Activated CD4-positive, CD25-positive, alpha-beta regulatory T cell (primary cell): ENCODE measurements at places on chromosomes 5 and 9.

DNA sequence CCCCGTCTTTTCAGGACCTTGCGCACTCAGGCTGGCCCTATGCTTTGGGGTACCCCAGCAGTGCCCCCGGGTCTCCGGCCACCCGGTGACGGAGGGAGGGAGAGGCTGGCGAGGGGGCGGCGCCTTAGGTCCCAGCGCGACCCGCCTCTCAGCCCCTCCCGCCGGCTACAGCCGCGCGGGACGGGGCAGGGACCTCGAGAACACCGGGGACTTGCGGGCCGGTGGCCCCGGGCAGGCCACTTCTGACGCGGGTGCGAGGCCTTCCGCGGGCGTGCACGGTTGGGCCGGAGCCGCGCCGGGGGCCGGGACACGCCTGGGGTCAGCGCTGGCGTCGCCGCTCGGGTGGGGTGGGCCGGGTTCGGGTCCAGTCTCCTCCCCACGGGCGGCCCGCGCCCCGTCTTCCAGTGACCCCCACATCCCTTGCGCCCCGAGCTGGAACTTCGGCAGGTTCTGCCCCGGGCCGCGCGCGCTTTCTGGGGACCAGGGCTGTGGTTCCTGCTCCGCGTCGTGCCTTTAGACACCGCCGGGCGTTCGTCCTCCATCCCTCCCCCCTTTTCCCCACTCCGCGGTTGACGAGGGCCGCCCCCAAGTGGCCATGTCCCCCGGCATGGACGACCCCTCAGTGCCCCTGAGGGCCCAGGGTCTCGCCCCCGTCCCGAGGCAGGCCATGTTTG is 3.8 kb upstream of the SQSTM1 start:
- DNase-seq: no peak

DNA sequence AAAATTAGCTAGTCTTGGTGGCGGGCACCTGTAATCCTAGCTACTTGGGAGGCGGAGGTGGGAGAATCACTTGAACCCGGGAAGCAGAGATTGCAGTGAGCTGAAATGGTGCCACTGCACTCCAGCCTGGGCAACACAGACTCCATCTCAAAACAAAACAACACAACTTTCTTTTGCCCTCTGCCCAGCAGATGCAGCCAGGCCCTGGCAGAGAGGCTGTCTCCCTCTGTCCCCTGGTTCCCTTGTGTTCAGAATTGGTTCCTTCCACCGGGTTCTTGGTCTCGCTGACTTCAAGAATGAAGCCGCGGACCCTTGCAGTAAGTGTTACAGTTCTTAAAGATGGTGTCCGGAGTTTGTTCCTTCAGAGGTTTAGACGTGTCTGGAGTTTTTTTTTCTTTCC is 30.2 kb upstream of the CEP72 start:
- no peak for DNase-seq

DNA sequence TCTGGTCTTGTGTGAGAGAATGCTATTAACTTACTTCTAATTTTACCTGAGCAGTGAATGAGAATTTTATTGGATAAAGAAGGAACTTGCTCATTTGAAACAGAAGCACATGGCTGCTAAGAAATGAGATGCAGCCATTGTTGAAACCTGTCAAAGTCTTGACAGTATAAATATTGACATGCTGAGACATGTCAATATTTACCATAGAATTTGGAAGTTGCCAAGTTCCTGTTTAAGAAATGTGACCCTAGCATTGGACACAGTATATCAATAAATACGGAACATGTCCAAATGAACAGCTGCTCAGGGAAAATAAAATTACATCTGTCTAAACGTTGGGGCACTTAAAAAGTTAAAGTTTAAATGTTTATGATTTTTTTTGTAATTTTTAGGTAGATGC is 7.8 kb downstream of the XRCC4 start:
- DNase-seq: no peak

DNA sequence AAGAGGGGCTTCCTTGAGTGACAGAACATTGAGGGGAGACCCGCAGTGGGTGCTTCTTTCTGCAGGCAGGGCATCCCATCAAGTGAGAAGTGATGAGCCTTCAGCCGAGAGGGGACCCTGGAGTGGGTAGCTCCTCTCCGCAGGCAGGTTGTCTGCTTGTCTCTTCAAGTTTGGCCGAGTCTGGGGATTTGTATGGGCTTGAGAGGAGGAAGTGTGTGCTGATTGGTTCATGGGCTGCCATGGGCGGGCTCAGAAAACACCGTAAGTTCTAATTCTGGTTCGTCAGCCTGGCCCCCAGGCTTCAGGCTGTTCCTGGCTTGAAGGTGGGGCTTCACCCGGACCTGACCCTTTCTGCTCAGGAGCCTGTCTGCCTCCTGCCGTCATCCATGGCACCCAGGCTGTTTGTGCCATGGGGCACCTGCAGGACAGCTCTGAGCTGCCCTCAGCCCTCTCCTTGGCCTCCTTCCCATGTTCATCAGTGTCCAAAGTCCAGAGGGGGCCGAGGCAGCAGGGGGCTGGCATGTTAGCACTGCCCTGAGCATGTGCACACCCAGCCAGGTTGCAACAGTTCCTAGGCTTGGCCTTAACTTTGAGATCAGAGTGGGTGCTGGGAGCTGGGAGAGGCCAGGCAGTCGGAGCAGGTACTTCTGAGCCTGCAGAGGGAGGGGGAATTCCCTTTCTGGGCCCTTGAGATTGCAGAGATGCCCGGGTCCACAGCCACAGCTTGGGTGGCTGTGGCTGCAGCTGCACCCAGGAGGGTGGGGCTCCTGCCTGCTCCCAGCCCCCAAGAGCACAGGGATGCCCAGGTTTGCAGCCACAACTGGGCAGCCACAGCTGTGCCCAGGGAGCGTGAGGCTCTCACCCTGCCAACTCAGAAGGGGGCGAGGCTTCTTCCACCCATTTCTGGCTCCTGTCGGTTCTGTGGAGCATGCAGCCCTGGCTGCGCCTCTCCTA is 13.5 kb upstream of the DHFR start:
- DNase-seq: no peak

GRCh38 chr9:116767219-116767618 is 80.1 kb downstream of the TRIM32 start:
- DNase-seq: no peak

GRCh38 chr5:149310947-149311658 is 34.2 kb upstream of the GRPEL2 start:
- no peak for DNase-seq

- no peak for DNase-seq
These were observed 60.3 kb downstream of the TTC39B start for GRCh38 chr9:15246708-15247107.

DNA sequence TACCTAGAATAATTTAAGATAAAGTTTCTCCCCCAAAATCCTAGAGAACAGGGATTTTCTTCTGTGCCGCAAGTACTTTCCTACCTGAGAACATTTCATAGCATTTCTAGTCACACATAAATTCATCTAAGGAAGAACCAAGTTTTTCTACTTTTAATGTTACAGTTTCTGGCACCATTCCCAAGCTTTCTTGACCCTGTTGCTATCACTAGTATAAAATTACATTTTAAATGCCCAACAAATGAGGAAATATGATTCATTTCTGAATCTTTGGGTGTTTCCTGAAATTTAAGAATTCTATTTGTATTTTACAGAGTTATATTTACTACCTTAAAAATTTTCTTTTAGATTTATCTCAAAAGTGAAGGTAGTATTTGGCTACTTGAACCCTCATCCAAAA is 137.8 kb downstream of the LPAR1 start:
- DNase-seq: no peak

DNA sequence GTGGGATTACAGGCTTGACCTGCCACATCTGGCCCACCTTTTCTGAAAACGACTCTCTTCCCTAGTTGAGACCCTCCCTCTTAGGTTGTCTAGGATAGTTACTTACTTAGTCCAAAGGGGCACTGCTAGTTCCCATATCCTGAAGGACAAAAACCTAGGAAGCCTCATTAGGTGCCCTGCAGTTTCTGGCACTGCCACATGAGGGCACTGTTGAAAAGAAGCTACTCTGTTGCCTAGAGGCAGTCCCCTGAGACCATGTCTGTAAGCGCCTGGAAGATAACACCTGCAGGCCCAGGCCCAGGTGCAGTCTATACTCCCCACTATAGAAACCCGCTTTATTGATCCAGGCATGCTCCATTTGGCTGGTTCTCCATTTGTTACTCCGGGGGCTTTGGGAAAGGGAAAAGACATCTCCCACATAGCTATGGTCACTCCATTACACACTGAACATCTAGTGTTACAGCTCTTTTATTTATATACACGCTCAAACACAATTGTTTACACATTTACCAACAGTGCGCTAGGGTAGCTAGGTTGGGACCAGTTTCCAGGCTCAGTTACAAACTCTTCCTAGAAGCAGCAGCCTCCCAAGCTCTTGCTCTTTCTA is 73.4 kb upstream of the PPARGC1B start:
- no peak for DNase-seq

DNA sequence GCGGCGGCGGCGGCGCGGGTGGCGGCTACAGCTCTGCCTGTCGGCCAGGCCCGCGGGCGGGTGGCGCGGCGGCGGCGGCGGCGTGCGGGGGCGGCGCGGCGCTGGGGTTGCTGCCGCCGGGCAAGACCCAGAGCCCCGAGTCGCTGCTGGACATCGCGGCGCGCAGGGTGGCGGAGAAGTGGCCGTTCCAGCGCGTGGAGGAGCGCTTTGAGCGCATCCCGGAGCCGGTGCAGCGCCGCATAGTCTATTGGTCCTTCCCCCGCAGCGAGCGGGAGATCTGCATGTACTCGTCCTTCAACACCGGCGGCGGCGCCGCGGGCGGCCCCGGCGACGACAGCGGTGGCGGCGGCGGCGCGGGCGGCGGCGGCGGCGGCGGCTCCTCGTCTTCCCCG is 296 bp downstream of the ZSWIM6 start:
- no peak for DNase-seq

DNA sequence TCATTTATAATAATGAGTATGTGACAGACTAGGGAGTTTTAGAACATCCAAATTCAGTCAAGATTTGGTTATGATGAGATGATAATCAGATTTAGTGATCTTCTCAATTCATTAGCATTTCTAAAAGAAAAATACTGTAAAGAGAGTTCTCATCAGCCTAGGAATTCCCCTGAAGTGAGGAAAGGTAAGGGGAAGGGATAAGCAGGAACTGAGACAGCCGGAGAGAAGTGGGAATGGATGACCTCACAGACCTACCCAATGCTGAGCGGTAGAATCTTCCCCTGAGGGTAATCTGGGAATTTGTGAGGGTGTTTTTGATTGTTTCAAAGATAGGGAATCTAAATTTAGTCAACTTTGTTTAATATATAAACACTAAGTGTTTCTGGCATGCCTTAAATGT is 16.7 kb upstream of the GPBP1 start:
- no peak for DNase-seq

- no peak for DNase-seq
These were observed 35.3 kb upstream of the TRAF1 start for GRCh38 chr9:120961936-120962335.

- DNase-seq: no peak
These were observed 20.7 kb downstream of the CWC27 start for GRCh38 chr5:64789457-64789856.

DNA sequence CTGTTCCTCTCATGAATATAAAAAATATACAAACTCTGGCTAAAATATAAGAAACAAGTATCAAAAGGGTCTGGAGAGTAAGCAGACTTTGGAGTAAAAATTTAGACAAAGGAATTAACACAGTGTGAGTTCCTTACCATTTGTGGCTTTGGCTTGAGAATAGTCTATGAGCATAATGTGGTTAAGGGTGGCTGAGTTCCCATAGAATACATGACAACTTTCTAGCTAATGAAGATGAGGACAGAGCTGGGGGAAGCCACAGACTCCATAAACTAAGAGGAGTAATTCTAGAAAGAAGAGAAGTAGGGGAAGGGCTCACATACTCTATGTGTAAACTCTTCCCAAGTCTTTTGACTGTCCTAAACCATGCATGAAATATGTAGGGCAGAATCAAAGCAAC is 79.4 kb downstream of the CAAP1 start:
- DNase-seq: no peak

- DNase-seq: no peak
These were observed 37.0 kb upstream of the TAF1L start for GRCh38 chr9:32672469-32672868.

DNA sequence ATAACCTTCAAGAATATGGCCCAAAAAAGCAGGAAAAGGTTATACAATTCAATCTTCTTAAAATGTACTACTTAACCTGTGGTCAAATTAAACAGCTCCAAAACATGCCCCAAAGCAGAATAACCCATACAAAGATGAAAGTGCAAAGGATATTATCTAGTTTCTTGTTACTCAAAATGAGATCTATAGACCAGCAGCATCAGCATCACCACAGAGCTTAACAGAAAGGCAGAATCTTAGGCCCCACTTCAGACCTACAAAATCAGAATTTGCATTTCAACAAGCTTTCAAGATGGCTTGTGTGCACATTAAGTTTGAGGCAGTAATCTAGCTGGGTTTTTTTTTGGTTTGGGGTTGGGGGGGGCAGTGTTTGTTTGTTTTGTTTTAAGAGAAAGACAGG is 54.0 kb downstream of the SCAI start:
- no peak for DNase-seq

- no peak for DNase-seq
These were observed 150.6 kb downstream of the ADCY2 start for GRCh38 chr5:7546555-7546954.

DNA sequence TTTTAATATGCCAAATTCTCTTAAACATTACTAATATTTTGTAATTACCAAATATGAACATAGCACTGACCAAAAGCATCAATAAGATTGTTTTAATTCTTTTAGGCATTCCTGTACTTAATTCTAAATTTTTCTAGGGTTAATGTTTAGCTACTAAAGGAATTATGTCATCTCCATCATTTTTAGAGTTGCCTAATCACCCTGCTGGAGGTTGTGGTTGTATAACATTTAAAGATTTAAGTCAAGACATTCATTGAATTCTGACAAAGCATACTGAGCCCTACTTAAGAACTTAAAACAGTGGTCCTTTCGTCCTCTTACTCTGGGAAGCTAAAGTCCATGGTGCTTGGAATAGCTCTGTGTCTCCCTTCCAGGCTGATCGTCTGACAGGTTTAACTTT is 28.1 kb upstream of the DAB2 start:
- no peak for DNase-seq

- DNase-seq: no peak
These were observed 159.5 kb downstream of the FGF18 start for GRCh38 chr5:171578829-171579491.

- DNase-seq: no peak
These were observed 14.4 kb upstream of the CEP78 start for GRCh38 chr9:78221425-78221824.
